ENCODE measurements at places on chromosomes 7 and 10.

DNA sequence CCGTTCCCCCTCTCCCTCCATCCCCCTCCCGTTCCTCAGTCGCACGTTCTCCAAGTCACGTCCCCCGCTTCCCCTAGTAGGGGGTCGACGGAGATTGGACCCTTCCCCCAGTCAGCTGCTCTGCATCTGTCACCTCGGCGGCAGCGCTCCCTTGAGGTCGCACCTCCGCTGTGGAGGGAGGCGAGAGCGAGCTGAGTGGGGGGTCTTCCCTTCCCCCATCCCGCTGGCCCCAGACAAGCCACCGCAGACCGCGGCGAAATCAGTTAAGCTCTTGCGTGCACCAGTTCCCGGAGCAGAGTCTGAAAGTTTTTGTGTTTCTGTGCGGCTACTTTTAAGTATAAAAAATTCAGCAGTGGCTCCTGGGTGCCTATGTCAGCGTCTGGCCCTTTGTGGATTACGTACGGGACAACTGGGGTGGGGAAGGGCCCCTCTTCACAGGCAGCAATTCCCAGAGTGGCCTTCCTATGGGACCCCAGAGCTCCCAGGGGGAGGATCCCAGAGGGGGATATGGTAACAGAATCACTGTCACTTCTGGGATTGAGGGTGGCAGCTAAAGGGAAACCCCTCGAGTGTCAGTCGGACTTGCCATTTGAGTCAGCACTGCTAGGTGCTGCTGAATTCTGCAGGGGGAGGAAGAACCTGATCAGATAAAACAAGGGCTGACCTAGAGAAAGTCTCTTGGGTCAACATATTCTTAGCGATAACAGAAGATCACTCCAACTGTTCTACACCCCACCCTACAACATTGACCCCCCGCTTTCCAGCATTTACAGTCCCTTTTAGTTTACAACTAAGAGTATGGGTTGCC lies 12.5 kb upstream of the DDIT4 start:
- peak; percentile 65 for DNase-seq

- no peak for DNase-seq
Measured at GRCh38 chr10:49310460-49310859, 11.5 kb downstream of the C10orf71 start.

- DNase-seq, result no peak
Measured at GRCh38 chr7:13068032-13068431, 380.6 kb downstream of the ARL4A start.

- no peak for DNase-seq
Measured at GRCh38 chr10:122640921-122641320, 58.7 kb downstream of the C10orf120 start.

GRCh38 chr7:2952316-2952715 lies 91.4 kb downstream of the CARD11 start:
- no peak for DNase-seq

GRCh38 chr10:79027147-79028055 lies 41.4 kb upstream of the ZMIZ1 start:
- DNase-seq, result no peak

- DNase-seq, result no peak
Measured at GRCh38 chr10:86363833-86364490, 2.6 kb downstream of the GRID1 start.

DNA sequence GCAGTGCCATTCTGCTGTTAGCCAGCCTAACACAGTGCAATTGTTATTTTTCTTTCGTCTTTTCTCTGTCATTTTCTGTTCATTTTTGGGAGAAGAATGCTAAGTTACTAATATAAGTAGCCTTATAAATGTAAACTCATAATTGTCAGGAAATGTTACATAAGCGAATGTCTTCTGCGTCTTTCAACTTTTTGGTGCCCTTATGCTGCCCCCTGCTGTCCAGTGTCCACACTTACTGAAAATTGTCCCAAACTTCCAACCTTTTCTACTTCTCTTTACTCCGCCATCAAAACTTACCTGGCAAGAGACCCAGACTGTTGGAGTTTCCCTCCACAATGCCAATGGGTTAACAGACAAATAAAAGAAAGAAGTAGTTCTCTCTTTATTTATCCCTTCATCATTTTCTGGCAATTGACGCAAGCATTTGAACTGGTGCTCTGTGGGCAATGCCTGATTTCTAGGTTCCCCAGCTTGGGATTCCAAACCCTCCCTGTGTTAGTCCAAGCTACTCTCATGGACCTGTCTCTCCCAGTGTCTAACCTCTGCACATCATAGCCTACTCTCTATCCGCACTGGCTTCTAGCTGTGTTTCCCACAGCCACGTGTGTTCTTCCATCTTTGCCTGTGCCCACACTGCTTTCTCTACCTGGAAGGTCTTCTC lies 21.0 kb upstream of the EPC1 start:
- DNase-seq, result peak; percentile 74
